CD4-positive, alpha-beta T cell treated with Interleukin-4 for 1 hour (primary cell): ENCODE measurements at places on chromosomes 16 and 17.

DNA sequence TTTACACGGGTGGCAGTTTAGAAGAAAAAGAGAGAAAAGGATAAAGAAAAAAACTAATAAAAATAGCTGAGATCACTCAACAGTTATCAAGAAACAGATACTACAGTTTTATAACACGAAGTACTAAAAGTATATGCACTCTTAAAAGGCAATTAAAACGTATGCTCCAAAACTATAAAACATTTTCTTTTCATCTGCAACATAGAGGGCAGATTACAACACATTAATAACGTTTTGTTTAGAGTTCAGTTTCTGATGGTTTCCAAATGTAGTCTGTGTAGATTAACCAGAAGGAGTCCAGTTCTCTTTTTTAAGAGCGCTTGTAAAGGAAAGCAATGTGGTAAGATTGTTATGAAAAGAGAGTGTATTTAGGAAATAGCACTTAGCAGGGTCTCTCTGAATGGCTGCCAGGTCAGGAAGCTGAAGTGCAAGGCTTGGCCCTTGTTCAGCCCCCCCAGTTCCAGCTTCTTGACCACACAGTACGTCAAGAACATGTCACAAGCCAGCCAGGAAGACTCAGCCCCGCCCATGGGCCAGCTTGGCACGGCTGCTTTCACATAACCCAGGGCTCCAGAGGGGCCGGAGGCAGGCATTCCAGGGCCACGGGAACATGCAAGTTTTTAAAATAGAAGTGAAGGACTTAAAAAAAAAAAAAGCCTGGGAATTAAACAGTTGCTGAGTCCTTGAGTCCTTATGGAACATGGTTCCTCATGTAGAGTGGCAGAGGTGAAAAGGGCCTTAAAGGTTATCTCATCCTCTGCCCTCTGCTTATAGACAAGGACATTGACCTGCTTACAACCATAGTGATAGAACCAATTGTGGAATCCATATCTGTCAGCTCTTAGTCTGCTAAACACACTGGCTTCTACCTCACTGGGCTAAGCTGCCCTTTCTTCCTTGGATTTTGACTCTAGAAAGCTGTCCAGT is 147.4 kb upstream of the TBX2 start:
- DNase-seq: peak; percentile 76

- DNase-seq: no peak
Measured at GRCh38 chr16:57341062-57341440, 17.5 kb upstream of the CCL22 start.

- no peak for DNase-seq
Measured at GRCh38 chr16:73171380-73171779, 123.5 kb upstream of the ZFHX3 start.

- DNase-seq: peak; percentile 99
Measured at GRCh38 chr16:589658-590187, at the start of gene RAB40C. Gene RAB40C, plus strand, starts transcription at chr16:590066. Its CDS starts 226 bp downstream, at chr16:590292.

DNA sequence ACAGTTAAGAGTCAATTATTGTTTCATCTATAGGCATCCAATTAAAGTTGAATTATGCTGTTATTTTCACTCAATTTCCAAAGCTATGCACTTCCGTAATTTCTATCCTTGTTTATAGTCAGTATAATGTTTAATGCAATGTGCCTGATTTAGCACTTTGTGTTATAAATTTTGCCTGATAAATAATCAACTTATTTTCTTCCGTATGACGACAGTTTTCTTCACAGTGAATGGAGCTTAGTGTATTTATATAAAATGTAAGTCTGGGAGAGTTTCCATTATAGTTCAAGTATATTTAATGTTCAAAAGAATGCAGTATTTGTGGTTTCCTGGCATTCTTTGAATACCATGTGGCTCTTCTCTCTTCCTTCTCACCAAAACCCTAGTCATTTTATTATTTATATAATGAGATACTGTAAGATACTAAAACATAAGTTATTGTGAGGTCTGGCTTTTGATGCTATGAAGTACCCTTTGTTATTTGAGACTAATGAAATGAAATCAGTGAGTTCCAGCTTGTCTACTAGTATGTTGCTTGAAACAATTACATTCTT is 240.6 kb downstream of the PRKCA start:
- DNase-seq: no peak

GRCh38 chr17:31674305-31674704 is 184.7 kb downstream of the COPRS start:
- DNase-seq: no peak

GRCh38 chr17:77083531-77083930 is 57.2 kb upstream of the SEC14L1 start:
- no peak for DNase-seq

- no peak for DNase-seq
Measured at GRCh38 chr16:69328854-69329316, 1.5 kb downstream of the PDF start.

GRCh38 chr17:65586899-65587298 is 25.5 kb upstream of the AXIN2 start:
- no peak for DNase-seq
